ENCODE measurements at places on chromosomes 11 and 22.

- no peak for DNase-seq
These were observed 1.4 kb downstream of the SELENOO start for GRCh38 chr22:50202130-50202666.

GRCh38 chr22:42967933-42968332 lies 47.0 kb downstream of the PACSIN2 start:
- no peak for DNase-seq

GRCh38 chr11:132234878-132235277 lies 864.5 kb downstream of the NTM start:
- DNase-seq: no peak

DNA sequence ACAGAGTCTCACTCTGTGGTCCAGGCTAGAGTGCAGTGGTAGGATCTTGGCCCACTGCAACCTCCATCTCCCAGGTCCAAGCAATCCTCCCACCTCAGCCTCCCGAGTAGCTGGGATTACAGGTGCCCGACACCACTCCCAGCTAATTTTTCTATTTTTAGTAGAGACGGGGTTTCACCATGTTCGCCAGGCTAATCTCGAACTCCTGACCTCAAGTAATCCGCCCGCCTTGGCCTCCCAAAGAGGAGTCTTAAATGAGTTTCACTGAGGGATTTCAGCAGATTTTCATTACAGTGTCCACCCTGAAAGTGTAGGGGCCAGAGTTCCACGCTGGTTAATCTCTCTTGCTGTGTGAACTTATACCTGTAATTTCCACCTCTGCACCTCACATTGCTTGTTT lies 412 bp upstream of the RPS3 start:
- DNase-seq: no peak

GRCh38 chr11:29214833-29215232 lies 802.0 kb downstream of the KCNA4 start:
- DNase-seq: no peak

DNA sequence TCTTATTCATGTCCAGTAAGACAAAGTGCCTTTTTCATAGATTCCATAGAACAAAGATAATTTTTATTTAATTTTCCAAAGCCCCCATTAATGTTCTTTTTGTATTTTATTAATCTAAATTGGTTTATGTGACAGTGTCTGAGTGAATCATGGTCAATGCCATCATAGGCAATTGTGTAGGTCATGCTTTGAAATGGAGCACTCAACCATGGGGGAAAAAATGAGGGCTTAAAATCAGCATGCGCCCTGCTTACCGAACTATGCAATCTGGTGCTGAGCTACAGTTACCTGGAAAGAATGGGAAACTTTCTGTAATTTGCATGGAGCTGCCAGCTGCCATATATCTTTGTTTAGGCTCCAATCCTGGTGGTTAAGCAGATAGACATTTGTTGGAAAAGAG lies 28.4 kb upstream of the RAB38 start:
- no peak for DNase-seq

GRCh38 chr11:38680746-38681145 lies 2082.7 kb upstream of the RAG2 start:
- DNase-seq: no peak

- DNase-seq: no peak
These were observed 48.9 kb downstream of the POLD3 start for GRCh38 chr11:74641289-74641688.

- no peak for DNase-seq
These were observed 752.9 kb downstream of the CNTN5 start for GRCh38 chr11:99773646-99774045.

GRCh38 chr11:125382314-125382791 lies 113.7 kb downstream of the FEZ1 start:
- no peak for DNase-seq

- no peak for DNase-seq
These were observed 1496.5 kb downstream of the FAM181B start for GRCh38 chr11:81237139-81237538.

DNA sequence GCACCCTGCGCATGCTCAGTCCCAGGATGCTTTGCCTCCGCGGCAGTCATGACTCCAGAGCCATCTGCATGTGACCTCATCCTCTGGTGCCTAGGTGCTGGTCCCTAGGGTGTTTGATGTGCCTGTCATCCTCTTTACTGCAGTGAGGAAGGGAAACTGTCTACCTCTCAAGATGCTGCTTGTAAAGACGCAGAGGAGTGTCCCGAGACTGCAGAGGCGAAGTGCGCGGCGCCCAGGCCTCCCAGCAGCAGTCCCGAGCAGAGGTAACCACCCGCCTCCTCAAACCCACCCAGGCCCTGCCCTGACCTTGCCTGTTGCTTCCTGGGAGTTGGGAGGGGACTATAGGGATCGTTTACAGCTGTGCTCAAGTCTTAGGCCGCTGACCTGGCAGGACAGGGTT lies 74.6 kb upstream of the GAL start:
- DNase-seq: no peak

GRCh38 chr11:108680271-108680670 lies 15.4 kb downstream of the DDX10 start:
- DNase-seq: no peak

GRCh38 chr22:21778705-21779363 lies 43.2 kb upstream of the YPEL1 start:
- DNase-seq: no peak

DNA sequence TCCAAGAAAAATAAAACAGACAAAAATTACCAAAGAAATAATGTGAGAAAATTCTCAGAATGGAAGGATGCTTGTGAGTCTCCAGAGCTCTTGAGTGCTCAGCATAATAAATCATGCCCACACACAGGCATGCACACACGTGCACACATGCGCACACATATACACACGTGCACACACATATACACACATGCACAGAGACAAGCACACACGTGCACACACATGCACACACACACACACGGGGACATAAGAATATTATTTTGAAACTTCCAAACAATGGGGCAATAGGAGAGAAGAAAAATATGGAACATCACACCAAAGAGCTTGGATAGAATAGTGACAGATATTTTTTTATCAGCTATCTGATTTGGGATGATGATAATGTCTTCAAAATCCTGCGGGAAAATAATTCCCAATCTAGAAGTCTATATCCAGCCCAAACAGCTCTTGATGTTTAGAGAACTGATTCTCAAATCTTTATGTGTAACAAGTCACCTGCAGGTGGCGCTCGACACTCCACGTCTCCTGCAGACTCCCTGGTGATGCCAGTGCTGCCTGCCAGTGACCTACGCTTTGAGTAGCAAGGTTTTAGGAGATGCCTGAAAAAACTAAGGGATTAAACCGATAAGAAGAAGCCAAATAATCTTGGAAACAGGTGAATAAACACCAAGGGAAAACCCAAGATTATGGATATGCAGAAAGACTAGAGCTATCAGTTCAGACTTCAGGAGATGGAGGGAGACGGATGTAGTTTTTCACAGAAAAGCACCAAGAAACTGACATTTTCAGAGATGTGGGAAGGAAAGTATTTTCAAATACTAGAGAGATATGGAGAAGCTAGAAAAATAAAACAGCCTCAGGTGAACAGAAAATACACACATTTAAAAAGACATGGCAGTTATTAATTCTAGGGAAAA lies 743.6 kb downstream of the ETS1 start:
- peak; percentile 19 for DNase-seq

DNA sequence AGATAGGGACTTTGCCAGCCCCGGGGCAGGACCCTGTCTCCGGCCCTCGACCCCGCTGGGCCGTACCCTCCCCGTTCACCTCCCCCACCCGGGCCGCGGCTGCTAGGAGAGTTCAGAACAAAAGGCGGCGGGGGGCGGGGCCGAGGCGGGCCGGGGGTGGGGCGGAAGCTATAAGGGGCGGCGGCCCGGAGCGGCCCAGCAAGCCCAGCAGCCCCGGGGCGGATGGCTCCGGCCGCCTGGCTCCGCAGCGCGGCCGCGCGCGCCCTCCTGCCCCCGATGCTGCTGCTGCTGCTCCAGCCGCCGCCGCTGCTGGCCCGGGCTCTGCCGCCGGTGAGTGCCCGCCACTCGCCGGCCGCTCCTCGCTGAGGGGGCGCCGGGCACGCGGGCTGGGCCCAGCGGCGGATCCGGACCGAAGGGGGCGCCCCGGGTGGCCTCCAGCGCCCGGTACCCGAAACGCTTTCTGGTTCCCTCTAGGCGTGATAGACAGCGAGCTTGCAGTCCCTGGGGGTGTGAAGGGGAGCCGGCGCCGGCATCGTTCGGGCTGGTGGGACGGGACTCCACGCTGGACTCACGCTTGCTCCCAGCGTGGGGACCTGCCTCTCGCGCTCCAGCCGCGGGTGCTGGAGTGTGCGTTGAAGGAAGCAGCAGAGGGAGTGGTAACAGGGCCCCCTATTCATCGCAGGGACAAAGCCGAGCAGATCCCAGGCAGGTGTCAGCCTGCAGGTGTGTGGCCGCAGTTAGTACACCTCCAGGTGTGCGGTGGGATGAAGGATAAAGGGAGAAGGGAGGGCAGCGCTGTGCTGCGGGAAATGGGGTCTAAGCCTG lies at the start of gene MMP11:
MMP11 (plus strand) TSS at position 201 of the 825 bp plus-strand sequence; CDS start at position 223, 22 bp downstream.
- peak; percentile 15 for DNase-seq

DNA sequence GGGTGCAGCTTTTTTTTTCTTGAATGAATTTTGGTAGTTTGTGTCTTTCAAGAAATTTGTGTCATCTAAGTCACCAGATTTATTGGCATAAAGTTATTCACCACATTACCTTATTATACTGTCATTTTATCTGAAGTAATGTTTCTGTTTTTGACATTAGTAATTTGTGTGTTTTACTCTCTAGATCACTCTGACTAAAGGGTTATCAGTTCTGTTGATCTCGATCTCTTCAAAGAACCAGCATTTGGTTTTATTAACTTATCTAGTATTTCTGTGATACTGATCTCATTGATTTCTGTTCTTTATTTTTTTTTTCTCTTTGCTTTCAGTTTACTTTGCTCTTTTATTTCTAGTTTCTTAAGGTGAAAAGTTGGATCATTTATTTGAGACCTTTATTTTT lies 55.5 kb downstream of the PDHX start:
- DNase-seq: no peak

DNA sequence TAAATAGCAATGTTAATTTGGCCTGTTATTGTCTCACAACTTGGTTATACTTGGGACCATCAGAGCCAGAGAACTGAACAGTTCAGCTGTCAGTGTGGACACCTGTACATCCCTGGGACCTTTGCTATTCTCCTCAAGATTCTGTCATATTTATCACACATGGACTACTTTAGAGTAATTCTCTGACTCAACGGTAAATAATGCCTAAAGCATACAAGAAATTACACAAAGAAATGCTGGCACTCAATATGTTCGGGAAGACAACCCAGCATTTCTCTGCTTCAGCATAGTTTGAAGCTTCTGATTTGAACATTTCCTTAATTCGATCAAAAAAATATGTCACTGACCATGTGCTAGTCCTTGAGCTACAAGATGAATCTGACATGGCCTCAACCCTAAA lies 34.6 kb upstream of the MMP13 start:
- no peak for DNase-seq

DNA sequence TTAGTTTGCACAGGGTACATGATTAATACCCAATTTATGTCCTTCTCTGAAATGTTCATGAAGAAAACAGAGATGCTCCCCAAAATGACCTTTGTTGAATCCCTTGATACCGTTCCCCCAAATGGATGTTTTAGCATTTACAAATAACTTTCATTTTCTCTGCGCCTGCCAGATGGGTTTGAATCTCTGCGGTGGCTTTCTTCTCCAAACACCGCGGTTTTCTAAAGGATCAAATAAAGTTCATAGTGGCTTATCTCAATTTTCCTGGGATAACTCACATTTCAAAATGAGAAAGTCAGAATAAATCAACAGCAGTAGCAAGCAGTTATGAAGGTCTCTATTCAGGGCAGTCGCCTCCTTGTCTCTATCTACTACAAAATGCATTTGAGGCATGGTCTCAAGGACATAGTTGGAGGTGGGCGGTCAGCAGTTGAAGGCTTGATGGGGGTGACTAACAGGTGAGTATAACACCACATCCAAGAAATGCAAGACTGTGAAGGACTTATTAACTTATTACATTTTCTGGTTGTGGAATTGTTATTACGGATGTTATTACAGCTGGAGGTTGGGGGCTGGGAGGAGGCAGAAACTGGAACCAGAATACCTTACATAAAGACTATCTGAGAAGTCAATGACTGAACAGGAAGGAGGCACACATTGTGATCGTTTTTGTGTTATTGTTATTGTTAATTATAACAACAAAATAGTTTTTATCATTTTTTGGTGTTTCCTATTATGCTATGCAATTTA lies 1513.3 kb downstream of the FAM181B start:
- DNase-seq: no peak

GRCh38 chr11:111298413-111299100 lies at the start of gene POU2AF3:
TSS of gene POU2AF3 (plus strand) at chr11:111298546. CDS start at chr11:111298582, 36 bp downstream.
- DNase-seq: no peak

DNA sequence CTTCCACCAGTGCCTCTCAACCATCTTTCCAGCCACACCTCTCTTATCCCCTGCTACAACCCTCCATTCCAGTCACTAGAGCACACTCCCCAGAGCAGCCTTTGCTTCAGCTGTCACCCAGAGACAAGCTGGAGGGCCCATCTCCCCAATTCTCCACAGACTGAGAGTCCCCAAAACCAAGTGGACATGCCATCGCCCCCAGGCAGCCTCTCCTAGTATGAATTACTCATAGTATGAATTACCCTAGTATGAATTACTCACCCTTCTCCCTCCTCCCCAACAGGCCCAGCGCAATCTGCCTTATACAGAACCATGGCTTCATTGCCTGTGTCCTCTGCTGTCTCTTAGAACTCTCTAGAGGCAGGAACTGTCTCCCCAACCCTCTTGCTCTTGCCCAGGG lies 24.8 kb downstream of the MYH9 start:
- no peak for DNase-seq

DNA sequence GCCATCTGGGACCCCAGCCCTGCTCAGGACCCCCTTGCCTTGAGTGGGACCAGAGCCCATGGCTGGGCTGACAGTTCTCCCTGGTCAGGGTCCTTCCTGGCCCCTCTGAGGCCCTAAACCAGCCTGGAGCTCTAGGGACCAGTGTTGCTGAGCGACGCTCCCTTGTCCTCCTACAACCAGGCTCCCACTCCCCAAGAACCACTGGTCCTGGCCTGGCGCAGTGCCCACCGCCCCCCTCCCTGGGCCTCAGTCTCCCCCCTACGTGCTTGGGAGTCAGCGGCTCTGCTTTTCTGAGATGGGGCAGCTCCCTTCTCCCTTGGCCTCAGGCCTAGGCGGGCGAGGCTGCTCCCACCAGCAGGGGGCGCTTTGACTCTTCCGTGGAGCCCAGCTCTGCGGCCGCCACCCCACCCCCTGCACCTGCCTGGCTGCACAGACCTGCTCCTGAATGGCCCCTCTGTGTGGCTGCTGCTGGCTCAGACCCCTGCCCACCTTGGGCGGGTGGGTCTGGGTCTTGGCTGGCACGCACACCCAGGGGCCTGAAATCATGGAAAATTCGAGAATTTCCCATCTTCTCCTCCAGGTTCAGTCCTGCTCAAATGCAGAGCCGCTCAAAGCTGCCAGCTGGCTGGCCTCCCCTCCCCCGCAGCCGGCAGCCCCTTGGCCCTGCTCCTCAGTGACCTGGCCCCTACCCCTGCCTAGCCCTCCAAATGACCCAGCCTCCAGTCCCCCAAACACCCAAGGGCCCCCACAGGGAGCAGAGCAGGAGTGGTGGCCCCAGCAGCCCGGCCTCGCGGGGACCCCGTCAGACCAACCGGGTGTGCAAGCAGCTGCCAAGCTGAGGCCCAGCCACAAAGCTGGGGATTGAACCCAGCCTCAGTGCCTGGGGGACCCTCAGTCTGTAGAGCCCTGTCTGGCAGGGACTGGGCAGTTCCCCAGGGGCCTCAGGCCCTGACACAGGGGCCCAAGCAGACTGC lies 9.1 kb downstream of the PRR33 start:
- peak; percentile 57 for DNase-seq

Data from anterior cingulate cortex (tissue), 58 donors.